ENCODE measurements at places on chromosomes 7 and 10. TPM values are rescaled to one million over a fixed set of nuclear protein-coding genes. Genes with fewer than 3 reads are reported as not detected.

DNA sequence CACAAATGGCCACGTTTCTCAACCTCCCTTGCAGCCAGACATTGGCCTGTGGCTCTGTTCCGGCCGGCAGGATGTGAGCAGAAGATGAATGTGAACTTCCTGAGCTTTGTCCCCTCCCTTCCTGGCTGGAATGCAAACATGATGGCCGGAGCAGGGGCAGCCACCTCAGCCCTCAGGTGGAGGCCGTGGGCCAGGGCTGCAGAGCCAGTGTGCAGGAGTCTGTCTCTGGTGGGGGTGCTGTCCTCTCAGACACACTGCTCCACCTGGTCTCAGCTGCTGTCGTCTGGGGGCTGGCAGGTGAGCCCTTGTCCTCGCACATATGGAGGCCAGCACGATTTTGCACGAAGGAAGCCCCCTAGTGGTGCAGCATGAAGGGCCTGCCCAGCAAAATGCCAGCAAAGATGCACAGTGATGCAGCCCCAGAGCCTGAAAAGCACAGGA, 25.3 kb upstream of the PWWP2B start:
- peaks cover 31% of the 10 kb centered on the region for H3K36me3 ChIP-seq
- H3K4me3 ChIP-seq: no peak overlapping the region
- H3K27me3 ChIP-seq: no peaks in the 10 kb centered on the region

DNA sequence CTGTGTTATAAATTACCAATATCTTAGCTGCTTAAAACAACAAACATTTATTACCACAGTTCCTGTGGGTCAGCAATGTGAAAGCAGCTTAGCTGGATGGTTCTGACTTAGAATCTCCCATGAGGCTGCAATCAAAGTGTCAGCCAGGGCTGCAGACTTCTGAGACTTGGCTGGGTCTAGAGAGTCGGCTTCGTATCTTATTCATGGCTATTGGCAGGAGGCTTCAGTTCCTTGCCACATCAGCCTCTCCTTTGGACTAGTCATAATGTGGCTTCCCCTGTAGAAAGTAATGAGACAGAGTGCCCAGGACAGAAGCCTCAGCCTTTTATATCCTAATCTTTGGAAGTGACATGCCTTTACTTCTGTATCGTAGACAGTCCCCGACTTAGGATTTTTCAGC, 27.3 kb downstream of the RALA start:
- peaks cover 14% of the 10 kb centered on the region for H3K36me3 ChIP-seq
- H3K27ac ChIP-seq: no peak overlapping the region
- H3K27me3 ChIP-seq: no peaks in the 10 kb centered on the region
- H3K4me1 ChIP-seq: peaks cover 2% of the 10 kb centered on the region
- DNase-seq: no peak

- no peak for DNase-seq
- H3K4me1 ChIP-seq: peaks cover 9% of the 10 kb centered on the region
- no peaks in the 10 kb centered on the region for H3K36me3 ChIP-seq
- H3K4me3 ChIP-seq: no peak overlapping the region
These were observed 327.9 kb upstream of the PRKCQ start for GRCh38 chr10:6907877-6908530.

DNA sequence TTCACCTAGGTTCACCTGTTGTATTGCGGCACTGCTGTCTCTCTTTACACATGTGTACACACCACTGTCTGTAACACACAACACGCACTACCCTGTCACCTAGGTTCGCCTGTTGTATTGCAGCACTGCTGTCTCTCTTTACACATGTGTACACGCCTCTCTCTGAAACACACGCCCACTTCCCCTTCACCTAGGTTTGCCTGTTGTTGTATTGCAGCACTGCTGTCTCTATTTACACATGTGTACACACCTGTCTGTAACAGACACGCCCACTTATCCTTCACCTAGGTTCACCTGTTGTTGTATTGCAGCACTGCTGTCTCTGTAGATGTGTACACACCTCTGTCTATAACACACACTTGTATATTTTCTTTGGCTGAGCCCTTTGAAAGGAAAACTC, 51.5 kb downstream of the WDR37 start:
- no peak overlapping the region for H3K4me3 ChIP-seq
- peaks cover 66% of the 10 kb centered on the region for H3K36me3 ChIP-seq
- H3K4me1 ChIP-seq: peaks cover 10% of the 10 kb centered on the region
- no peak overlapping the region for H3K27ac ChIP-seq
- DNase-seq: no peak

DNA sequence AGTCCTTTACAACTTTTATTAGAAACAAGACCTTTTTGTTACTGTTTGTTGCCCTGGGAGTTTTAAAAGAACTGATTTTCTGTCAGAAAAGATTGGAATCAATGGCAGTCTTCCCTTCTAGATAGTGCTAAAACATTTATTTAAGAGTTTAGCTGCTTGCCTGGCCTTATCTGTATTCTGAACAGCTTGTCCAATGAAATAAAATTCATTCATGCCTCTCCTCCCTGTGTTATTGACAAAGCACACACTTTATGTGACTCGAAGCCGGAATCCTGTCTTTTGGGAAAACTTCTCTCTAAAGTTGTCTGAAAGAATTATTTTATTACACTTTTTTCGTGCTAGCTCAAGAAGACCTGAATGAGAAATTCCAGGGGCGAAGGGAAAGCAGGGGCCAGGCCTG, 992.5 kb downstream of the TYW1 start:
- no peak overlapping the region for H3K4me3 ChIP-seq
- no peak for DNase-seq
- no peaks in the 10 kb centered on the region for H3K36me3 ChIP-seq
- peaks cover 17% of the 10 kb centered on the region for H3K27me3 ChIP-seq
- H3K27ac ChIP-seq: no peak overlapping the region

DNA sequence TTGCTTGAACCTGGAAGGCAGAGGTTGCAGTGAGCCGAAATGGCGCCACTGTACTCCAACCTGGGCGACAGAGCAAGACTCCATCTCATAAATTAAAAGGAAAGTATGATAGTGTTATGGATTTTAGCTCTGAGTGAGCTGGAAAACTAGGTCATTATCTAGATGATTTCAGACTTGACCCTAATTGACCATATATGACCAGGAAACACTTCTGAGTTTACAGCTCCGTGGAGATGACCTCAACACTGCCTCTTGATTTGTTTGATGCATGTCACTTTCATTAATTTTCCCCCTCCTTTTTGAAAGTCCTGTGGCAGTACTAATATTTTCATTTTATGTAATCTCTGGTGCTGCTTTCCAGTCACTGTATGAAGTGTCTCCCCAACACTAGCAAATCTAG, 7.8 kb upstream of the SEC61A2 start:
- H3K36me3 ChIP-seq: peaks cover 34% of the 10 kb centered on the region
- no peak for DNase-seq
- H3K4me3 ChIP-seq: no peak overlapping the region

GRCh38 chr10:86905429-86905828, 52.0 kb downstream of the MMRN2 start:
- H3K27me3 ChIP-seq: no peaks in the 10 kb centered on the region
- no peak overlapping the region for H3K27ac ChIP-seq
- H3K4me1 ChIP-seq: no peaks in the 10 kb centered on the region
- no peak overlapping the region for H3K4me3 ChIP-seq

DNA sequence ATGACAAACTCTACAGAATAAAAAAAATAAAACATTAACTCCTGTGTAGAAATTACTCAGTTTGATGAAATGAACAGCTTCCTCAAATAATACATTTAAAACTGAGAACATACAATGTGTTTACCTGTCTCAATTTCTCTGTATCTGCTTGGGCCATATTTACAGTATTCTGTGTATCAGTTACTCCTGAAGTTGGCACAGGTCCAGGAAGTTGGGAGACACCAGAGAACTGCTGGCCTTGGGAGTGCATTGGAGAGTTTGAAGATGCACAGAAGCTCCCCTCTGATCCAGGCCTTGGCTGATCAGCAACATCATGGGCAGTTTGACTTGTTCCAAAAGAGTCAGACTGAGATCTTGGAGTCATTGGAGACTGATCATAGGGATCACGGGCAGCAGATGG, 155.1 kb downstream of the GALNT11 start:
- H3K4me1 ChIP-seq: no peaks in the 10 kb centered on the region
- DNase-seq: no peak
- no peak overlapping the region for H3K27ac ChIP-seq
- no peaks in the 10 kb centered on the region for H3K27me3 ChIP-seq
- no peak overlapping the region for H3K4me3 ChIP-seq

Gene FAM13C
- 6.8 TPM for total RNA-seq

Gene PVRIG
- not detected for total RNA-seq

Gene PON3
- total RNA-seq: not detected

Gene GATA3
- 59.6 TPM for total RNA-seq

Gene SLC16A9
- total RNA-seq: 18.0 TPM
